Glutamatergic neuron (in vitro differentiated cells): ENCODE measurements at places on chromosomes 6 and 20. TPM values are rescaled to one million over a fixed set of nuclear protein-coding genes. Genes with fewer than 3 reads are reported as not detected.

DNA sequence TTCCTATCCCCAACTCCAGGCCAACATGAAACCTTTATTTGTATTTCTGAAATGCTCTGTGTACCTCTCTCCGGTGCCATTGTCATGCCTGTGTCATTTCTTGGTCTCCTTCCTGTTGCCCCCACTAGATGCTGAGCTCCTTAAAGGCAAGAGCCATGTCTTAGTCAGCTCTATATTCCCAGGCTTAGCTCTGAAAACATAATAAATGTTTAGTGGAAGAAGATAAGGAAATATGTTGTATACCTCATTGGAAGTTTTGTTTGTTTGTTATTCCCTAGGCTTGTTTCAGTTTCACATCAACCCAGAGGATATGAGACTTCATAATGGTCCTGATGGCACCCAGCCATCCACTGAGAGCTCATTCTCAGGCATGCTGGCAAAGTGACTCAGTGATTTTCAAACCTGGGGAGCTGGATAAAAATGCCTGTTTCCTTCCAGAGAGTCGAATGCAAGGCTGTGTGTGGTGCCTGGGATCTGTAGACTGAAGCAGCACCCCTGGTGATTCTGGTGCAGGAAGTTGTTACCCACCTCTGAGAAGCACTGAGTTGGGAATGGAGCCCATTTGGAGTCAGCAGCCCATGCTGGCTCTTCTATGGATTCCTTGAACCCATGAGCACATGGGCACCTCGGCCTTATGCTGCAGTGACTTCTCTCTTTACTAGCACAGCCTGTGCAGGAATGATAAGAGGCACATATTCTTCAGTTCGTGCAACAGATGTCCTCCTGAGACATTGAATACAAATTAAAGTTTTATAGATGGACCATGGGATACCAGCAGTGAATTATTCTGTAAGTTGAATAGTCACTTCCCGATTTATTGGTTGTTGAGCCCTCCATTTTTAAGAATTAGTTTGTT is 205.2 kb downstream of the FARS2 start:
- no peak for DNase-seq

DNA sequence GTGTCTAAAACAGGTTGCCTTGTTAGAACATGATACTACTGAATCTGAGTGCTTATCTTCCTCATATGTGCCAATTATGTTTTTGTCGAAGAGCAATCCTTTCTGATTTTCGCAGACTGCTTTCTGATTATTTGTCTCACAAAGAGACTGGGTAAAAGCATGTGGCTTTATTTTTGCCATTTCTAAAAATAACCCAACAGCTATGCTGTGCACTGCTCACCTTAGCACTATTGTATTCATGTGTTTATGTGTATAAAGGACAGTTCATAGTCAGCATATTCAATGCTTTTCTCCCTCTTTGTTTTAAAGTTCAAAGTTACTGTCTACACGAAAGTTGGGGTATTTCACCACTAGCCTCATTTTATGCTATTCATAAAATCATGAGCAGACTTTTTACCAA is 127.0 kb downstream of the SGK1 start:
- DNase-seq = no peak

DNA sequence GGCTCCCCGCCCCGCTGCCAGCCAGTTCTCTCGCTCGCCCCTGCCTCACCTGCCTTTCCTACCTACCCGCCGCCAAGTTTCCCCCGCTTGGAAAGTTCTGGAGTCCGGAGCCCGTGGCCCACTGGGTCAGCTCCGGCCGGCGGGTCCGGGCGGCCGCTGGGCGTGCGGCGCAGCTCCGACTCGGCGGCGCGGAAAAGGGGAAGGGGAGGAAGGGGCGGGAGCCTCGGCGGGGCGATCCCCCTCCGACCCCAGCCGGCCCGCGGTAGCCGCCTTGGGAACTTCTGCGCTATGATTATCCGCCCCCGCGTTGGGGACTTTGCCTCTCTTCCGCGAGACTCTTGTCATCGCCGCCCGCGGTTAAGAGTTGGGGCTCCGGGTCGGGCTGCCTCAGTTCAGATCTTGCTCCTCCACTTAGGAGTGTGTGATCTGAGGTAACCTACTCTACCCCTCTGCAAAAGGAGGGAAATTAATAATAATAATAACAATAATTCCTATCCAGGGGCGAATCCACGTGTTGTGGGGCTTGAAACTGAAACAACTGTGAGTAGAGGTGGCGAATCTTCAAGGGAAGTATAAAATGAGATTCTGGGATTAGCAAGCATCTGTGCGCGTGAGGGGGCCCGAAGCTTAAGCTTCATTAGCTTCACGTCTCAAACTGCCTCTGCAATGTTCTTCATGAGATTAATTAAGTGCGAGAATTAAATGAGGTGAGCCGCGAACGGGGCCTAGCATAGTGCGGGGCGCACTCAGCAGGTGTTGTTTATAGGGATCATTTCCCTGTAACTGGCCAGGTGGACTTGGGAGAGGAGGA is 30.8 kb downstream of the SF3B5 start:
- peak; percentile 27 for DNase-seq

Gene MEP1A
- not detected for total RNA-seq

GRCh38 chr6:43791745-43792422 is 21.9 kb downstream of the VEGFA start:
- DNase-seq = no peak

DNA sequence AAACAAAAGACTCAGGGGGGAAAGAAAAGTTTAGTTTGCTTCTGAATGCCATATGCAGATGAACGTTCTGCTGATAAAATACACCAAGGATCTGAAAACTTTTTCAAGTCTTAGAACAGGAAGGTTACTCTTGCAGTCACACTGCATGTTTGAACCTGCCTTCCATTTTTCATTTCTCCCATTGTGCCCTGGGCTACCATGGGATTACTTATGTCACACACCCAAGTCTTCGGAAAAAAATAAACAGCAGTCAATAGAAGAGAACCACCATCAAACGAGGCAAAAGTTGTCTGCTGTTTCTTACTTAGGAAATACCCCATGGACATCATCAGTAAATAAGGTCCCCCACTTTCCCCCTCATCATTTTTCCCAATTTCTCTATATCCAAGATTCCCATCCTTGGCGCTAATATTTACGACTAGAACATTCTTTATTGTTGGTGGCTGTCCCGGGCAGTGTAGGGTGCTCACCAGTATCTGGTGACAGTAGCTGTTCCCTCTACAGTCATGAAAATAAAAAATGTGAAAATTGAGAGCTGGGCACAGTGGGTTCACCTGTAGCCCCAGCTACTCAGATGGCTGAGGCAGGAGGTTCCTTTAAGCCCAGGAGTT is 202.5 kb downstream of the BCAS1 start:
- no peak for DNase-seq

Gene HSPA12B
- total RNA-seq = 0.44 TPM

- no peak for DNase-seq
Observed at GRCh38 chr6:105929626-105930025, 156.5 kb upstream of the PRDM1 start.

DNA sequence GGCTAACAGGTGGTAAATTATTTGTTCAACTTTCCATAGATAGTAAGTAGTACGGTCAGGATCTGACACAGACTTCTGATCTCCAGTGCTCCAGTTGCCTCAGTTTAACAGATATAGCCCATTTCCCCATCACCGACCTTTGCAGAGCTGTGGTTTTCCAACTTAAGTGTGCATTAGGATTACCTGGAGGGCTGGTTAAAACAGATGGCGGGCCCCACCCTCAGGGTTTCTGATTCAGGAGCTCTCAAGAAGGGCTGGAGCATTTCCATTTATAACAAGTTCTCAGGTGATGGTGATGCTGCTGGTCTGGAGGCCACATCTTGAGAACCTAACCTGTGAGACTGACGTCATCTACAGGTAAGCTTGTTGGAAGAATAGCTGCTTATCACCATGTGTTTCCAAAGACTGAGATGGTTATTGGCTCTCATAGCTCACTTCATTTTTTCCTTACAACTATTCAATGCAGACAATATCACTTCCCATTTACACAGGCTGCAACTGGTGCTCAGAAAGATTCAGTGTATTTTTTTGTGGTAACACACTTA is 360.1 kb upstream of the CHD6 start:
- DNase-seq = no peak

GRCh38 chr6:37298958-37299357 is 41.0 kb upstream of the TMEM217 start:
- DNase-seq = no peak

- DNase-seq = no peak
Observed at GRCh38 chr20:29743101-29743931, 1514.1 kb upstream of the DEFB115 start.

Gene MICB
- total RNA-seq = 3.6 TPM

Gene C20orf202
- not detected for total RNA-seq

- no peak for DNase-seq
Observed at GRCh38 chr6:168493976-168494375, 53.0 kb downstream of the SMOC2 start.

Gene HLA-DOB
- not detected for total RNA-seq

Gene BCAS1
- total RNA-seq = 0.32 TPM
